ENCODE measurements at places on chromosomes 2 and 18.

DNA sequence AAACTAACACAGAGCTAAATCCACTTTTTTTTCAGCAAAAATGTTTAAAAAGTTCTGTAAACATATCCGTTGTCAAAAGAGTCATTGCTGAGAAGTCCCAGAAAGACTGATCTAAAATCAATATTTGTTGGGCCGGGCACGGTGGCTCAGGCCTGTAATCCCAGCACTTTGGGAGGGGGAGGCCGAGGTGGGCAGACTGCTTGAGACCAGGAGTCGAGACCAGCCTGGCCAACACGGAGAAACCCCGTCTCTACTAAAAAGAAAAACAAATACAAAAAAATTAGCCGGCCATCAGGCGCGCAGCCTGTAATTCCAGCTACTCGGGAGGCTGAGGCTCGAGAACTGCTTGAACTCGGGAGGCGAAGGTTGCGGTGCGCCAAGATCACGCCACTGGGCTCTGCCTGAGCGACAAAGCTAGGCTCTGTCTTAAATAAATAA lies 1.4 kb downstream of the OLA1 start:
- DNase-seq: no peak

DNA sequence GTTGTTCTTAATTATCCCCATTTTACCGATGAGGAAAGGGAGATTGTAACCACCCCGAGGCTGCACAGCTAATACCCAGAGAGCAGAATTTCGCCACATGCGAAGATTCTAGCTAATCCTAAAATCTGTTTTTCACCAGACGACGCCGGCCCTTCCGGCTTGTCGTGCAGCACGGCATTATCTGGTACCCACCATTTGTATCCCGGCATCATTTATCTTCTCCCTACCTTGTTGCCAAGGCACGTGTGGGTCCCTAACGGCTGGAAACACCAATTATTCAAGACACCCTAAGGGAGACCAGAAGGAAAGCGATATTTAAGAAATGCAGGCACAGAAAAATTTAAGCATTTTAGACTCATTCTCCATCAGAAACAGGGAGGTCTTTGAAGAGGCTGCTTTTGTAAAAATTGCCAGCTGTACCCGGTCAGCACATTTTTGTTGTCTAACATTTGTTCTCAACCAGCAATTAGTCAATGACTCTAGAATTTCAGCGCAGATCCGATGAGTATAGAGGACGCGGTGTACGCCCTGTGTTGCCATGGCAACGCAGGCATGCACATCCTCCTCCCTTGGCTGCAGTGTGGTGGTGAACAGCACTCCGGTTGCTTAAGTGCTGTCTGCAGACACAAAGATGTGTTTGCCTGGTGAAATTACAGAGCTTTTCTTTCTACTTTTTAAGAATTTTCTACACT lies 111.6 kb downstream of the AGAP1 start:
- DNase-seq: no peak

DNA sequence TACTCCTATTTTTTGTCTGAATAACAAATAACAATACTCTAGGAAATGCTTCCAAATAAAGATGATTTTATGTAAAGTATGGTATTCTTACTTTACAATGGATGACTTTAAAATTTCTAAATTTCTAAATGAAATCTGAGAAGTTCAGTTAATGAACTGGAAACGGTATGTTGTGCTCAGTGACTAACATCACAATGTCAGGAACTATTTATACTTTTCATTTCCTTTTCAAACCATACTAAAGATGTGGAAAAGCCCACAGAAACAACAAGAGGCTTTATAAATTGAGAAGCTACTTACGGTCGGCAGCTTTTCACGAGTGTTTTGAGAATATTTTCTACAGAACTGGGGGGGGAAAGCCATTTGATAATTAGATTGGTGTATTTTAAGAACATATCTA lies 31.1 kb downstream of the PSME4 start:
- no peak for DNase-seq

DNA sequence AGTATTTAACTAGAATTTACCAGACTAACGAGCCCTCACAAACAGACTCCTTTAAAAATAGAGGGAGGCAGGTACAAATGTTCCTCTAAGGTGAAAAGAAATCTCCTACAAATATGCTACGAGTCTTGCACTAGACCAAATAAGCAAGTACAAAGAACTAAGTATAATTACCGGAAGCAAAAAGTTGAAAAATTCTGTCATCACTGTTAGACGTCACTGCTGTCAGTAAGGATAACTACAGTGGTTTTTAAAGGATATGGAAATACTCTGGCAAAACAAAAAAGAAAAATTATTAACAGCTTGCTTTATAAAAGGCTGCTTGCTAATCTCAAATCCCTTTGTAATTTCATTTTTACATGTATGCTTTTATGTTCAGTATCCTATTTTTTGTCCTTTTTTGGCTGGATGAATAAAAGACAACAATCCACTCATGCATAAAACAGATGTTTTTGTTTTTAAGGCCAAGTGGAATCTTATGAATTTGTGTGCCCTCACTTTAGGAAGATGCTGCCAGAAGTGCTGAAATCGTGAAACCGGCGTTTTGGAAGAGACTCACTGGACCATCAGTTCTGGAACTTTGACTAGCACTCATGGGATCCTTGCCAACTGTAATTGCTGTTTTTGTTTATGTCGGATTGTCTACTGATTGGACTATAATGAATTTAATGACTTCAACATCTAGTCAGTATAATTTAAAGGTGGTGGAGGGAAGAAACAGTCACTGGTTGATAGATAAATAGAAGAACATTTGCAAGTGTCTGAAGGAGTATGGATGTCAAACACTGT lies 6.7 kb downstream of the ZNF521 start:
- no peak for DNase-seq

GRCh38 chr2:43082903-43083677 lies 143.3 kb downstream of the ZFP36L2 start:
- no peak for DNase-seq

DNA sequence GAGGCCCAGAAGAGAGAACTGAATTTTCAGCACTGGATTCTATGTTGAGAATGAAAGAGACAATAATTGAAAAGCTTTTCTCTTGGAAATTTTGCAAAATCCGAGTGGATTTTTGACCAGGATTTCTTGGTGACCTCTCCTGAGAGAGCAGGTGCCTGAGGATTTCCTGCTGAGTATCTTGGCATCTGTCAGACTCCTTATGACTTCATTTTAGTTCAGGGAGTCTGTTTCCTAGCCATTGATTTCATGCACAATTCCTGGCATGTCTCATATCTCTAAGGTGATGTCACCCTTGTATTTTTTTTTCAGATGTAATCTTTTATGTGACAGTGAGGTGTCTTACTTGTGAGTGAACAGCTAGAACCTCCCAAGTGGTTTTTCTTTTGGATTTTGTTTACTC lies 195.9 kb downstream of the NEDD4L start:
- DNase-seq: no peak

DNA sequence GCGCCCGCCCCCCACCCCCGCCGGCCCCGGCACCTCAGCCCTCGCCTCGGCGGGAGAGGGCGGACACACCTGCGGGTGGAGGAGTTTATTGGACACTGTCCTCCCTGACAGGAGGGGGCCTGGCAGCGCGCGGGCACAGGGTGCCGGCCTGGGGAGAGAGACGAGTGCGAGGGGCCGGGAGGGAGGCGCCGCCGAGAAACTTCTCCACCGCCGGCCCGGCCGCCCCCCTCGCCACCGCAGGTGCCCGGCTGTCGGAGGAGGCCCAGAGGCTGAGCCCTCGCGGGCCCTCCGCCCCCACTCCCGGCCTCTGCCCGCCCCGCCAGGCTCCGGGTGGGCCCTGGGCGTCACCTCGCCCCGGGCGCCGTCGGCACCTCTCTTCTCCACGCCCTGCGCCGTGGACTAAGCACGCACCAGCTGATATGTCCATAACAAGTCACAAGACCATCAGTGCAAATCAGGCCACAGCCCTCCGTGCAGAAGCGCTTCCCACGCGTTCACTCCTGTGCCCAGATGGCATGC lies 311.3 kb downstream of the CELF4 start:
- no peak for DNase-seq

DNA sequence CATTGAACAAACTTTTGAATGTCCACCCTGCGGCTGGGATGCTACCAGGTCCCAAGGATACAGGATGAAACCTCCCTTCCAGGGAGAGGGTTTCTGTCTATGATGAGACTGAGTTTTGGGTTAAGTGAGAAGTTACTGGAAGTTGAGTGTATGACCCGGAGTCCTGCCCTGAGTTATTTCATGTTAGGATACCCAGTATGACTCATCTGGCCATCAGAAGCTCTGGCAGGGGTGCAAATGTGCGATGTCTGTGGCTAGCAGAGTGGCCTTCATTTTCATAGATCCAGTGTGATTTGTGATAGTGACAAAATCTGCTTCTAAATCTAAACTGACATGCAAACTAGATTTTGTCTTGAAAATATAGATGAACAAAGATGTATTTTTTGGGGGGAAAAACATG lies 55.3 kb downstream of the KCTD1 start:
- no peak for DNase-seq

DNA sequence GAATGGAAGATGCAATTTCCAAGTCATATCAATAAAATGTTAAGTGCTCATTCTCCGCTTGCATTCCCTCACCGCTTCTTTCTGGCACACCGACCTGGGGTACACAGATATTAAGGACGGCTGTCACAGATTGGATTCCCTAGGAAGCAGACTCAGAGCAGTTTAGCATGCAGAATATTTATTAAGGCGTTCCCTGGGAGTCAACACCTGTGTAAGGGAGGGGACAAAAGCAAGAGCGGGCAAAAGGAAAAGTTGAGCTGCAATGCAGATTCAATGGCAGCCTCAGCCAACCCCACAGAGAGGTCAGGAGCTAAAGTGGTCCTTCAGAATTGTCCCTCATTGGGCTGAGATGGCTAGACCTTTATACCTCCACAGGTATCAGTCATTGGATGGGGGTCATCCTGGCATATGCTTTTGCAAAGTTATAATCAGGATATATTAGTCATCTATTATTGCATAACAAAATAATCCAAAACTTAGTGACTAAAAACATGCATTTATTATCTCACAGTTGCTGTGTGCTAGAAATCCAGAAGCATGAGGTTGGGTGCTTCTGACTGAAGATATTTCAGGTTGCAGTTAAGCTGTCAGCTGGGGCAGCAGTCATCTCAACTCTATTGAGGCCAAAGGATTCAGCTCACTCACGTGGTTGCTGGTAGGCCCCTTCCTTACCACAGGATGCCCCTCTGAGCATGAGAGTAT lies 27.0 kb upstream of the INO80D start:
- DNase-seq: no peak

DNA sequence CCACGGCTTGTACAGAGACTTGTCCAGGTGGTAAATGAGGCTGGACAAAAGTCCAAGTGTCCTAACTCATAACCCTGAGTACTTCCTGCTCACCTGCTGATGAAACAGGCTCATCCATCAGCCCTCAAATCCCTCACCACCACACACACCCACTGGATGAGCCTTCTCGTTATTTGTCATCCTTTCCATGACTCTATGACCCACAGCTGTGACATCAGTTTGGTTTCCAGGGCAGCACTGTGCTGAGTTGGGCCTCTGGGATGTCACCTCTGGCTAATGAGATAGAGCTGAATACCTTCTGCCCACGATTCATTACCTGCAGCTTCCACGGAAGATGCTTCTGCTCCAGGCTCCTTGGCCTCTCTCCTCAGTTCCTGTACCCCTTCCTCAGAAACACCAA lies 39.4 kb downstream of the SLC14A2 start:
- DNase-seq: no peak

- no peak for DNase-seq
Observed at GRCh38 chr2:99275882-99276281, 20.4 kb upstream of the LYG2 start.

DNA sequence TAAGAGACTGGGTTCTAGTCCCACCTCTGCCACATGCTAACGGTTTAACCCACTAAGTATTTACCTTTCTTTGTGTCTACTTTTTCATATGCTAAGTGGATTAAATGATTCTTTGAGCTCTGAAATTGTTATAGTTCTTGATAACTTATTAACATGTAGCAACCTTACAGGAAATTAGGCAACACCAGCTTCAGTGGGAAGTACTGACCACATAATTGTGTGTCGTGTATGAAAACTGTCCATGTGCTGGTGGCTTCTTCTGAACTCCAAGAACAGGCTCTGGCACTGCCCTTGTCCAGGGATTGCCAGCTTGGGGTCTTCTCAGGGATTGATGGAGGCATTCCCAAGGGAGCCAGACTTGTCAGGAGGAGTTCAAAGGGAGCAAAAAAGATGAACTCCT lies 427.7 kb downstream of the TGIF1 start:
- peak; percentile 9 for DNase-seq

DNA sequence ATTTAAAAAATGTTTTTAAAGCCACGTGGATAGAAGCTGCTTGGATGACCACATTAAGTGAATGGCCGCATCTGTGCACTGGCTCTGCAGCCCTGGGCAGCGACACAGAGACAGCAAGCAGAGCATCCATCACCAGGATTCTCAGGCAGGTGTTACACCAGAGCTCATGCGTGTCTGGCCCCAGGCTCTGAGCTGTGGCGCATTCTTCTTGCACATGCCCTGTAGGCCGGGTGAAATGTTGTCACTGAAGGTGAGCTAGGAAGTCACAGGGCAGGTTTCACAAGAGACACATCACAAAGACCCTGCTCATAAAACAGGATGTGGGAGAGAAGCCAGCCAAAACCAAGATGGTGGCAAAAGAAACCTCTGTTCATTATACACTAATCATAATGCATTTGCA lies 8.4 kb upstream of the PXDN start:
- no peak for DNase-seq

DNA sequence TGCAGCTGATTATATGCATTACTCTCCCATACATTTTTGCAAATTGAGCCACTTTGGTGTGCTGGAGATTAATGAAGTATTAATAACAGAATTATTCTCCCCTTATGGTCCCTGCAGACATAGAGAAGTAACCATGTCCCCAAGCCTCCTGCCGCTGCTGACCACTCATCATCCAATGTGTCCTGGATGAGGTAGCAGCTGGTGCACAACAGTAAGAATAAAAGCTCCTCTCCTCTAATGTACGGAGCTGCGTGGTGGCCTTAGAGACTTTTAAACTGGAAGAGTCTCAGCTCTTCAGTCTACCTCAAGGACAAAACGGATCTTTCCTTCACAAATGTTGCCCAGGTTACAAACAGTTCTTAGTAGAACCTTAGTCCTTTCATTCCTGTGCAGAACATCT lies 37.7 kb downstream of the TPO start:
- DNase-seq: no peak

- DNase-seq: no peak
Observed at GRCh38 chr18:64271246-64271645, 122.4 kb upstream of the LINC00305 start.

DNA sequence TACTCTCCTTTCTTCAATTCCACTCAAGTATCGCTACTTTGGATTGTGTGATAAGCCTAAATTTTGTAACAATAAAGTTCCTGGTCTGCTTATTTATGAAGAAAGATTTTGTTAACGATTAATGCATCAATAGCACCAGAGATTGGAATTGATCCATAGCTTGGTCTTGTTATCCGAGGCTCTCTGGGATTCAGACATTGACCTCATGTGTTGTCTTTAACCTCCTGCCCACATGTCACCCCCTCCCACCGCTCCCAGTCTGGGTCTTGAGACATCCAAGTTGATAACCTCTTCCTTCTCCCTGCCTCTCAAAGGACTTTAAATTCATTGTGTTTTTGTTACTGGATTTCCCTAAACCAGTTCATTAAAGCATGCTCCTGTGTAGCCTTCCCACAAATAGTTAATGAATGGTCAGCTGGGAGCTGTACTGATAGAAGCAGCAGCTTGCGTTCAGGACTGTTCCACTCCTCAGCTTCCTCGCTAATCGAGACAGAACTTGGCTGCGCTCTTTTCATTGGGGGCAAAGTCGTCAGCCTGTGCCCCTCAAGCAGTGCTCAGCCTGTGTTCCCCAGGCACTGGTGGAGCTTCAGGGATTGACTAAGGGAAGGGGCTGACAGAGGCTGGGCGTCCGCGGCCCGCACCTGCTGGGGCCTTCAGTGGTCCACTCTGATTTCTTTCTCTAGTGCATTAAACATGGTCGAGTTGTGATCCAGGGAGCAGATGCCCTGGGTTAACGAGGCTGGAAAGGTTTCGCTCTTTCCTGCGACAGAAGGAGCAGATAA lies 18.9 kb downstream of the ASB1 start:
- no peak for DNase-seq
